ENCODE measurements at places on chromosomes 2 and 18. TPM values are rescaled to one million over a fixed set of nuclear protein-coding genes. Genes with fewer than 3 reads are reported as not detected.
A peak's percentile ranks its signal among the peaks of the same experiment; 100 is the strongest.

- DNase-seq = no peak
Measured at GRCh38 chr18:8997634-8998033, 104.9 kb upstream of the NDUFV2 start.

DNA sequence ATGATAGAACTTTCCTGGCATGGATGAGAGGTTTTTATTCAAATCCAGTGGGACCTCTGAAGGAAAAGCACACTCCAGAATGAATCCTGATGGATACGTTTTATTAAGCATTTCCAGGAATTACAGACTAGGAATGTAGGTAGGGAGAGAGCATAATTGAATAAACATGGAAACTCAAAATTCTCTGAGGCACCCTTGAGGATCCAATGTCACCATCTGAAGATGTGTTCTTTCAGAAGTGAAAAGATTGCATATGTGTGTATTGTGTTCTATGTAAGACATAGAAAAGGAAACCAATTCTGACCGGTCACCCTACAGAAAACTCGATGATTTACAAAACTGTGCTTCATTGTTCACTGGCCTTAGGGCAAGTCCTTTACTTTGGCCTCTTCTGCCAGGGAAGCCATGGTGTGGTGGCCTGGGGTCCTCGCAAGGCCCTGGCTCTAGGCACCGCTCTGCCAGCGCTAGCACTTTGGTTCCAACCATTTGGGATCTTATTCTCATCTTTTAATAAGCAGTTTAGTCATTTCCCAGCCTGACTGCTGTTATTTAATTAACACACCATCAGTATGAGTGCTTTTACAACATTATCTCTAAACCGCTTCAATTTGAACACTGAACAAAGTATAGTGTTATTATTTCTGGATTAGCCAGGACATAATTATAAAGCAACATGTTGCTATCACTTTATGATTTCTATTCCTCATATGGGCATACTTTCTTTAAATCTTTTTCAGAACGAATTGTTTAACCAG, 4.5 kb upstream of the GKN1 start:
- DNase-seq = no peak

DNA sequence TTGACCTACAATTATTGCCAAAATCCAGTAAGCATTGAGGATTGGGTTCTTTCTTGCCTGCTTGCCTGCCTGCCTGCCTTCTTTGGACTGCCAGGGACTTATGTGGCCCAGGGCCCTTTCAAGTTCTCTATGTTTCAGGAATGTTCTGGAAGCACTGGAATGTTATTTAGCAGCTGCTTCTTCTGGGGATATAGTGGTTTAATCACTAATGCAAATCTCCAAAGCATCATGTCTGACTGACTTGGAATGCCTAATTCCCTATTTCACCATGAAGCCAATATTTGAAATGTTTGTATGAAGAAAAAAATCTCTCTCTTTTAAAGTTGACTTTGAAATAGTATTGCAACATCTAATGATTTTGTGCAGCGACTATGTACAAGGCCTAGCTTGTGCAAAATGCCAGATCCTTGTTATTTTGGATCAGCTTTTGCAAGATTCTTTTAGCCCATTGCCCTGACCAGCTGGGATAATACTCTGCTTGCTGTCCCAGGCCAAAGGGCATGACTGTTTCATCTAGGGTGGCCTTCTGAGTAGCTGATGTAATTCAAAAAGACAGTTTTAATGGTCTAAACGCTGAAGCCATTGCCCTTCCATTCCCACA, 204.6 kb downstream of the RND3 start:
- DNase-seq = peak; percentile 46

The SH3RF3 gene
- total RNA-seq = 7.2 TPM

The NEURL3 gene
- total RNA-seq = not detected

- DNase-seq = no peak
Measured at GRCh38 chr2:8491296-8492027, 190.4 kb upstream of the ID2 start.

- DNase-seq = peak; percentile 80
Measured at GRCh38 chr2:239329284-239329971, 71.4 kb downstream of the HDAC4 start.

The RGPD3 gene
- 0.25 TPM for total RNA-seq

DNA sequence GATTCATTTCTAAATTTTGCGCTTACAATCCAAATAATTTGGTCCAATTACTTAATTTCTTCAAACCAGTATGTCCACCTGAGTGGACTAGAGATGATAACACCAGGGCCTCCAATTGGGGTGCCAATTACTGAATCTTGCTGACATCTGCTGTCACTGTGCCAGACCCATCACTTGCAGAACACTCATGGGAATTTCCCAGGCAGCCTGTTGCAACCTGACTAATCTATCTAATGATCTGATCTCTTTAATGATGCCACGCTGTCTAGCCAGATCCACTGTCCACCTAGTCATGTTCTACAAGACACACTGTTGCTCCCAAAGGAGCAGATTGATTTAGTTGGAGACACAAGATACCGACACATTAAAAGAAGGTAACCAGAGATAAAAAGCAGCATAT, 11.8 kb upstream of the LRP1B start:
- DNase-seq = no peak

Data from right cardiac atrium (tissue), 5 donors.